Transverse colon (tissue), 4 donors: ENCODE measurements at places on chromosomes 5 and 9.

DNA sequence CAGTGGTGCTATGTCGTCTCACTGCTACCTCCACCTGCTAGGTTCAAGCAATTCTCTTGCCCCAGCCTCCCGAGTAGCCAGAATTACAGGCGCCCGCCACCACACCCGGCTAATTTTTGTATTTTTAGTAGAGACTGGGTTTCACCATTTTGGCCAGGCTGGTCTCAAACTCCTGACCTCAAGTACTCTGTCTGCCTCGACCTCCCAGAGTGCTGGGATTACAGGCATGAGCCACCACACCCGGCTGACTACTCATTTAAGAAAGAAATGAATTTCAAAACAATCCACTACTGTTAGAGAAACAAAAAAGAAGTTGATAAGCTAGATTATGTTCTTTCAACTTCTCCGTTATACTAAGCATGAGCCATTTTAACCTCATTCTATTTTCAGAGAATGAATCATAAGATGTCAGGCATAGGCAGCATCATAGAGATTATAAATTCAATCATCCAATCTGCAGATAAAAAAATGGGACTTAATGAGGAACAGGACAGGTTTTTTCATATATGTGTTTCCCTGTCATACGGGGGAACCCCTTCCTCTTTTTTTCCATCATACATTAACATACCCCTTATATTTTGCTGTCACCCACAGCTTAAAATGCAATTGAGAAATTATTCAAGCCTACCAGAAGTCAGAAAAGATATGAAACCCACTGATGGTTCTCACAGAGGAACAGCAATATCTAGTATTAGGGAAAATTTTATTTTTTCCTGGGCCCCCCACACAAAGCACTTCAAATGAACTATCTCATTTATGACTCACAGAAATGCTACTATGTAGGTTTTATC is 26.5 kb upstream of the ADRB2 start:
- DNase-seq = no peak

DNA sequence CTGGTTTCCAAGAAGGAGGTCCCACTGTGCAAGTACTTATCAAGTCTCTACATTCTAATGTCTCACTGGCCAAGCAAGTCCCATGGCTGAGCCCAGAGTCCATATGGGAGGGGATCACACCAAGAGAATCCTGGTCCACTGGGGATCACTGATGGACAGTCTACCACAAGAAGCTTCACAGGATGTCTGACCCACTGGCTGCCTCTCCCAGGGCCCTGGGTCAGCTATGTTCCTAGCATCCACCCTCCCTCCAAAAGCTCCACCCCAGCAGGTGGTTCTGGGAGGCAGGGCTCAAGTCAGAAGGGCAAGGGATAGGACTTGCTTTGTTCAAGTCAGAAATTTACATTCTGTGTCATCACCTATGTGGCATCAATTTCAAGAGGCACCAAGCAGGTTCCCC is 508.5 kb downstream of the BNC2 start:
- no peak for DNase-seq

DNA sequence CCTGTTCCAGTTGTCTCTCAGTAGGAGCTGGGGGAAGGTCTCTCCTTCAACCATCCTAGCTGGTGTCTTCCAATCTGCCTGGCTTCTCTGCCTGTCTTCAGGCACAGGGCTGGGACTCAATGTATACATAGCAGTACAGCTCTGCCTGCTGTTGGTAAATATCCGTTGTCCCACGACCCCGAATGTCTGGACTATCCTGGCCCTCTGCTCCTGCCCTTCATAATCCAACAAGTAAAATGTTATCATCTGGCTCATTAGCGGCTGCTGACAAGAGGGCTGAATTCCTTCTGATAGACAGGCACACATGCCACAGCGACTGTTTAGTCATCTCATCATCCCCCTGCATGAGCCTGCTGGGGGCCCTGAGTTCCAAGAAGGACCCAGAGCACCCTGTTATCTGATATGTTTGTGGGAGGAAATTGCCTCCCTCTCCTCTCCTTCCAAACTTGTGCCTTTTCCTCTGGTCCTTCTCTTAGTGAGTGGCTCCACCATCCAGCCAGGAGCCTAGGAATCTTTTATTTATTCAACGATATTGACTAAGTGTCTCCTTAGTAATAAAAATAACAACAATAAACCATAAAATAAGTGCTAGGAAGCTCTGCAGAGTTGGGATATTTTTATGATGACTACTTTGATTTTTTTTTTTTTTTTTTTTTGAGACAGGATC is 29.5 kb upstream of the TGFBR1 start:
- no peak for DNase-seq

GRCh38 chr5:67770431-67771025 is 445.0 kb upstream of the PIK3R1 start:
- peak; percentile 20 for DNase-seq

- no peak for DNase-seq
These were observed 209.5 kb downstream of the SLIT3 start for GRCh38 chr5:169091396-169091980.

- no peak for DNase-seq
These were observed 12.0 kb downstream of the REXO4 start for GRCh38 chr9:133405508-133406438.

GRCh38 chr9:123876750-123877149 is 53.2 kb downstream of the DENND1A start:
- DNase-seq = no peak
